Fibroblast of the aortic adventitia (primary cell): ENCODE measurements at places on chromosomes 12 and 14. TPM values are rescaled to one million over a fixed set of nuclear protein-coding genes. Genes with fewer than 3 reads are reported as not detected.

GRCh38 chr12:132886529-132887477 lies 602 bp downstream of the CHFR start:
- DNase-seq, result peak; percentile 13

Gene ADAM21
- 0.18 and 0.25 TPM in 2 replicates for total RNA-seq

Gene KLRC3
- not detected in 2 replicates for total RNA-seq

DNA sequence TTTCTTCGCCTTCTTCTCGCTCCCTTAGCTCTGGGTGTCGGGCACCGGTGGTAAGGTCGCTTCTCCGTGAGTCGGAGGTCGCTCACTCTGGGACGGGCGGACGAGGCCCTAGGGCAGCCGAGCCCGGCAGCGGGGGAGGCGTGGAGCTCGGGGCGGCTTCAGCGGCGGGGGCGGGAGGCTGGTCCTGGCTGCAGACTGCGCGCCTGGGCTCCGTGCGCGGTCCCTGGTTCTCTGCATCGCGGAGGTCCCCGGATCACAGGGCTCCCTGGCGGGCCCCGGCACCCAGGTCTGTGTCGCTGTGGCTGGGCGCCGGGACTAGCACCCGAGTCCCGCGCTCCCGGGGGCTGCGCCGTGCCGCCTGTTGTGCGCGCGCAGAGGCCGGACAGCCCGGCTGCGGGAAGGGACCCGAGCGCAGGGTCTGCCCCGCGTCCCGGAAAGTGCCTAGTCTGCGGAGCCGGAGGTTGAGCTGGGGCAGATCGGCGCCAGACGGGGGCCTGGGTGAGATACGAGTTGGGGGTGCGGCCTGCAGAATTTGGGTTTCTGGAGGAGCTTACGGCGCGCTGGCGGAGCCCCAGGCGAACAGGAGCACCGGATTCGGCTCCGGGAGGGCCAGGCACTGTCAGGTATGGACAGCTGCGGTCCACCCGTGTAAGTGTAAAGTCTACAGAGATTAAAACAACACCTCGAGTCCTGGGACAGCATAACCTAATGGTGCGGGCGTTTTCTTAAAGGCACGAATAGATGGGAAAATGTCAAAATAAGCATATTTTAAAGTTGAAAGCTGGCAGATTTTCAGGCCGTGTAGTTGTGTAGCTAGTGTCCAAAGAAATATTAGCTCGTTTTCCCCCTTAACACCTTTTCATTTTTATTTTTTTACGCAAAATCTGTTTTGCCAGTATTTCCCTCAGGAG lies 713 bp downstream of the FRMD6 start:
- DNase-seq, result peak; percentile 33

DNA sequence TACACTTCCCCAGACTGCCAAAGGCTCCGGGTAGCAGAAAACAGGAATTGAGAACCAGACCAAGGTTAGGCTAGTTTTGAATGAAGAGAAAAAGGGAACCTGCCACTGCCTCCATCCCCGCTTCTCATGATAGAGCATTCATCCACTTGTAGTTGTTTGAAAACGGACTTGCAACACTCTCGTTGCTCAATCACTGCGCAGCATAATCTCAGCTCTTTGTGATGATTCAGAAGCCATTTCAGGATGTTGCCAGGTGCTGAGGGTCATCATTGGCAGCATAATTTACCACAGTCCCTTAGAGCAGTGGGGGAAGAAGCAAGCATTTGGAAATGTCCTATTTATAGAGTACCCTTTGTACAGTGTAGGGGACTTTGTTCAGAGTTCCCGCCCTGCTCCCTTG lies 25.6 kb downstream of the KCNK13 start:
- peak; percentile 61 for DNase-seq

GRCh38 chr12:128671528-128672042 lies 152.2 kb downstream of the SLC15A4 start:
- DNase-seq, result no peak

Gene RAB2B
- 7.8 and 28.1 TPM in 2 replicates for total RNA-seq

DNA sequence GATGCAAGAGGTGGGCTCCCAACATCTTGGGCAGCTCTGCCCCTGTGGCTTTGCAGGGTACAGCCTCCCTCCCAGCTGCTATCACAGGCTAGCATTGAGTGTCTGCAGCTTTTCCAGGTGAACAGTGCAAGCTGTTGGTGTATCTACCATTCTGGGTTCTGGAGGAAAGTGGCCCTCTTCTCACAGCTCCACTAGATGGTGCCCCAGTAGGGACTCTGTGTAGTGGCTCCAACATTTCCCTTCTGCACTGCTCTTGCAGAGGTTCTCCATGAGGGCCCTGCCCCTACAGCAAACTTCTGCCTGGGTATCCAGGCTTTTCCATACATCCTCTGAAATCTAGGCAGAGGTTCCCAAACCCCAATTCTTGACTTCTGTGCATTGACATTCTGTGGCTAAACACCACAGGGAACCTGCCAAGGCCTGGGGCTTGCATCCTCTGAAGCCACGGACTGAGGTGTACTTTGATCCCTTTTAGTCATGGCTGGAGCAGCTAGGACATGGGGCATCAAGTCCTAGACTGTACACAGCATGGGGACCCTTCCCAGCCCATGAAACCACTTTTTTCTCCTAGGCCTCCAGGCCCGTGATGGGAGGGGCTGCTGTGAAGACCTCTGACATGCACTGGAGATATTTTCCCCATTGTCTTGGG lies 24.0 kb upstream of the SLC38A1 start:
- DNase-seq, result peak; percentile 17

DNA sequence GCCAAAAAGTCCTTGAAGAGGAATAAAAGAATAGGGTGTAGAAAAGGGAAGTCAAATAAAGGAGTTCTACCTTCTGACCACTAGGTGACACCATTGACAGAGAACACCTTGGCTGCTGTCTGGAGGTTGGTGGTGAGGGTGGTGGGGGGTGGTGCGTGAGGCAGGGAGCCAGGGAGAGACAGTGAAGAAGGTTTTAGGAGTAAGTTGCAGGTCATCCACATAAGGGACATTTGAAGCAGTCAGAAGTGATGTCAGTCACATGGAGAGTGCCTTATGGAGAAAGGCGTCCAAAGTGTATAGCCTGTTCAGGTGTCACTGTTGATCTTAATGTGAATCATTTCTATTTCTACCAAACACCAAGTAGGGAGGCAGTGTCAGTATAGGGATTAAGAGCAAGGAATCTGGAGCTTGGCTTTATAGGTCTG lies 279.3 kb upstream of the DDHD1 start:
- peak; percentile 63 for DNase-seq

- DNase-seq, result no peak
These were observed 240.8 kb downstream of the DACT1 start for GRCh38 chr14:58878439-58879139.

Gene PLA2G1B
- not detected in 2 replicates for total RNA-seq

DNA sequence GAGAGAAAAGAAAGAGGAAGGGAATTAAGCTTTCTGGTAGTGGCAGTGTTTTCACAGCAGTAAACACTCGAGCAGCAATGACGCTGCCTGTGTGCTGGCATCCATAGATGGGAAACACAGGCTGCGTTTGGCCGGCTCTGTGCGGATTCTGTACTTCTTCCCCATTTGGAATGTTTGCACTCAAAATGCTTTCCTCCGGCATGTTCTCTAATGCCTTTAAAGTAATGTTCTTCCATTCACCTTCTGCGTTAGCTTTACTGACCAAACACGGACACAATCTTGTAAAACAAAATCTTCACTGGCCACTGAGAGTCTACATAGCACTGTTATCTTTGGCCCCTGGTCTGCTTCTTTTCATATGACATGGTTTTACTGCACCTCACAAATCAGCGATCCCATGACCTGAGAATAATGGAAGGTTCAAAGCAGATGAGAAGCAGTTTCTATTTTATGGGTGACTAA lies 31.4 kb downstream of the DCP1B start:
- peak; percentile 70 for DNase-seq

GRCh38 chr12:12661086-12661856 lies 34.7 kb downstream of the GPR19 start:
- DNase-seq, result peak; percentile 94

DNA sequence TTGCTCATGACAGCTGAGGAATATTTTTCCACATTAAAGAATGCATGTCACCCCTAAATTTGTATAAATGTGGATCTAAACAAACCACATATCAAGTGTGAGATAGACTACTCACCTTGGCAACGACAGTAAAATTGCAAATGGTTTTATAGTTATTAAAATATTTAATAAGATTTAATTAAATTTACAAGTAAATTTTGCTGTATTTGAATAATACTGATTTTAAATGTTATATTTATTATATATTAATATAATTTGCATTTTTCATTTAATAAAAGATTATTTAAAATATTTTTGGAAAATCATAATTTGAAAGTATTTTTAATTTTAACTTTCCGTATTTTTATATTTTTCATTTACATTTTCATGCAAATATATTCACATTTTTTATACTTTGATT lies 53.4 kb downstream of the SERPINA3 start:
- no peak for DNase-seq

DNA sequence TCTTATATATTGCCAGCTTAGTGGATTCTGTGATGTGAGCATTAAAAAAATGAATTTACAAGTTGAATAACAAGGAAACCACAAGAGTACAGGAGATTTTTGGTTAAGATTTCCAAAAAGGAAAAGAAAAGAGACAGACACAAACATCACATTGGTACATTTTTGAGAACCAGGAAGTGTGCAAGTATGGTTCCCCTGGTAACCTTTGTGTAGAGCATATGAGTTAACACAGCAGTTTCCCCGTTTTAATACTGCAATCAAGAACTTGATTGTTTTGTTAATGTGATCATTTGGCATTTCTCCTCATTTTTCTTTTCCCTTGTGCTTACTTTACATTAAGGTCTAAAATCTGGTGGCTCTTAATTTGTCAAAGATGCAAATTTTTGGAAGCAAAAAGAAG lies 490.4 kb upstream of the ATP2B1 start:
- DNase-seq, result peak; percentile 17

DNA sequence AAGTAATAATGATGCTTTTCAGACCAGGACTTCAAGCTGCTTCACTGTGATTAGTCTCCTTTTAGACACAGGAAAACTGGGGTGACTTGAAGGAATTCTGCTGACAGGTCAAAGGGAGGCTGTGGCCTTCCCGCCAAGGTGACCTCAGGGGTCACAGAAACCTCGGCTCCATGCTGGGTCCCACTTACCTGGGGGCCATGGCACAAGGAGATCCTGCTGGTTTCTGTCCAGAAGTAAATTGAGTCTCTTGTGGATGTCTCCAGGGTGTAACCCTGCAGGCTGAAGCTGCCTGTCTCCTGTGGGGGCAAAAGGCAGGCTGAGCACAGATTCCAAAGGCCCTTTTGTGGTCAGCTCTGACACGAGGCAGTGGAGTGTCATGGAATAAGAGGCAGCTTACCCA lies 138.7 kb upstream of the MED13L start:
- no peak for DNase-seq

GRCh38 chr12:52838609-52839435 lies 4.7 kb upstream of the KRT79 start:
- DNase-seq, result no peak

GRCh38 chr12:82474798-82475184 lies 116.5 kb downstream of the METTL25 start:
- DNase-seq, result peak; percentile 9

DNA sequence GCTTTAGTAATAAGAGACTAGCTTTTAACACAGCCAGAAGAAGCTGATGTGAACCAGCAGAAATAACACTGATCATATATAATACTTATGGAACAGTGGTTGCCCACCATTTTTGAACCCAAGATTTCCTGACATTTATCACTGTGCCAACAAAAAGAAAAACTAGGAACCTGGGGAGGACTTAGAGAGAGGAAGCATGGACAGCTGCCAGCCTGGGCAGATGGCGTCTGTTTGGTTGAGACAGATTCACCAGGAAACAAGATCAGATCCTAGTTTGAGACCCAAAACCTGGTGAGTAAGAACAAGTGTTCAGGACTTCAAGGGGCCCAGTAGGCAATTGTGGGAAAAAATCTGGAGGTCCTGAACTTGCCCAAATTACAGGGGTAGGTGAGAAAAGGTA lies 95.3 kb downstream of the BICD1 start:
- no peak for DNase-seq

Gene SERPINA10
- not detected in 2 replicates for total RNA-seq

DNA sequence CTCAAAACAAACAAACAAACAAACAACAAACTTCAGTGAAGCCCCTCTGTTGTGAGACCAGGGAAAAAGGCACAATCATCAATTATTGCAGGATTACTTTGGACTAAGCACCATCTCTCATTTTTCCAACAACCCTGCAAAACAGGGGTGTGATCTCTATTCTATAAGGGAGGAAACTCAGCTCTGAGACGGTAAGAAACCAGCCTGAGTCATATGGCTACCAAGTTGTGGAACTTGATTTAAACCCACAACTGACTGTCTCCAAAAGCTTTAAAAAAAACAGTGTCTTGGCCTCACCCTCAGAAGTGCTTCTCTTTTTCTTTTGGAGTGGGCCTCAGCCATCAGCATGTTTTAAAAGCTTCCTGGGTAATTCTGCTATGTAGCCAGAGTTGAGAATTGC lies 49.8 kb downstream of the RIN3 start:
- peak; percentile 43 for DNase-seq

Gene FLVCR2
- total RNA-seq, result 0.90 and 1.1 TPM in 2 replicates

Gene TESPA1
- not detected in 2 replicates for total RNA-seq

Gene POTEM
- total RNA-seq, result not detected in 2 replicates

GRCh38 chr14:67641902-67642749 lies 22.4 kb downstream of the ARG2 start:
- no peak for DNase-seq

Gene ARHGAP9
- 0.18 TPM in 1 of 2 replicates, not detected in the other for total RNA-seq

DNA sequence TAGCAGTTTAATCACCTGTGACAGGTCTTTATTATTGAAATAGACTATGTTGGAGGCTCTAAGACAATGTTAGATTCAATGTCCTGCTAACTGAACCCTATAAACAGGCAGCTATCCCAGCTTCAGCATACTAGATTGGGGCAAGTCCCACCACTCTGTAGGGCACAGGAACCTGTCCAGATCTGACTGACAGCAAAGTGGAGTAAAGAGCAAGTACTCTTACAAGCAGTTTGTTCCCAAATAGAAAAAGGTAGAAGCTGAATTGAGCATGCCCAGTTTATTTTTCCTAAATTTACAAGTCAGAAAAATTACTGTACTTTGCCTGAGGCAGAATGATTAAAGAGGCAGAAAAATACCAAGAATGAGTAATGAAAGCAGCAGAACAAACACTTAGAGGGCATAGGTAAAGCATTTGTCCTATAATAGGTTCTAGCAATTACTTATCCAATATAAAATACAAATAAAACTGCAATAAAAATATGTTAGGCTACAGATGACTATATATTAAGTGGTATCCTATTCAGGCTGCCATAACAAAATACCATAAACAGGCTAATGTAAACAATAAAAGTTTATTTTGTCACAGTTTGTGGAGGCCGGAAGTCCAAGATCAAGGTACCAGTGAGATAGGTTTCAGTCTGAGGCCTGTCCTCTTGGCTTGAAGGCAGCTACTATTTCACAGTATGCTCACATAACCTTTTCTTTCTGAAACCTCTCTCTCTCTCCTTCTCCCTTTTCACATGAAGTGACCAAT lies 868.2 kb downstream of the C12orf50 start:
- DNase-seq, result no peak

DNA sequence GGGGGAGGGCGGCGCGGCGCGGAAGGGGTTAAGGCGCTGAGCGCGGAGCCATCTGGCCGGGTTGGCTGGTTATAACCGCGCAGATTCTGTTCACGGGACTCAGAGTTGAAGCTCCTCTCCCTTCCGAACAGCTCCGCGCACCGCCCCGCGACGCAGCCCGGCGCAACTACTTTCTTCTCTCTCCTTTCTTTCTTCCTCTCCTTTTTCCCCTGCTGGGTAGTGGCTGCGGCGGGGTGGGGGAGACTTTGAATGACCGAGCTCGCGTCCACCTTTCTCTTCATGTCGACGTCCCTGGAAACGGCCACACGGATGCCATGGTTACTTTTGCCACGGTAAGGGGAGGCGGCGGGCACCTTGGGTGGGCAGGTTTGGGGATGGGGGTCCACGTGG lies at the start of gene NTF3:
NTF3 (plus strand) TSS at position 98 of the 390 bp plus-strand sequence; CDS start at position 315, 217 bp downstream.
- peak; percentile 17 for DNase-seq
